ENCODE measurements at places on chromosomes 12 and 14.

DNA sequence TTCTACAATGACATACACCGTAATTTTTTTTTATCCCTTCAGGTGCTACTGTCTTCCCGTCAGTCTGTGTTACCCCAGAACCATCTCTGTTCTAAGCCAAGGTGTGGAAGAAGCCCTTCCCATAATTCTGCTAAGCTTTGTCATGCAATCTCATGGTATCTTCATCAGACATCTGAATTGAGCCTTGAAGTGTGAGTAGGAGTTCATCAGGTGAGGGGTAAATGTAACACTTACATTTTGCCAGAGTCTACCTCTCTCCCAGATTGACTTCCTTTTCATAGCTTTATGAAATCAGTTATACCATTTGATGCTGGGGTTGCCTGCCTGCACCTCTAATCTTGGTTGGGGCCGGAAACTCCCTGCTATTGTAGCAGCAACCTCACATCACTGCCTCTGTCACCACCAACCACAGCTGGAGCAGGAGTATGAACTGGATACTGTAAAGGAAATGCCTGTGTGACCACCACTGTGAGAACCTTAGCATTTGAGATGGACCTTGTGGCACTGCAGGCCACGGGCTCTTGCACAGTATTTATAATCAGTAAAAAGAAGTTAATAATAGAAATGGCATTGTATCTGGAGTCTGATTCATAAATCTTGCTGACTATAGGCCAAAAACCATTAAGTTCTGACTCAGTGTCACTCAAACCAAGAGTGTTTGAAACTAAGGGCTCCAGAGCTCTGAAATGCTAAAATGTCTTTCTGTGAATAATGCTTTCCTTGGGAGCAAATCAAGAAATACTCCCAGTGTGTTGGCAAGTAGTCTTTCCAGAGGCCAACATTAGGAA is 58.7 kb upstream of the STK38L start:
- no peak for DNase-seq

DNA sequence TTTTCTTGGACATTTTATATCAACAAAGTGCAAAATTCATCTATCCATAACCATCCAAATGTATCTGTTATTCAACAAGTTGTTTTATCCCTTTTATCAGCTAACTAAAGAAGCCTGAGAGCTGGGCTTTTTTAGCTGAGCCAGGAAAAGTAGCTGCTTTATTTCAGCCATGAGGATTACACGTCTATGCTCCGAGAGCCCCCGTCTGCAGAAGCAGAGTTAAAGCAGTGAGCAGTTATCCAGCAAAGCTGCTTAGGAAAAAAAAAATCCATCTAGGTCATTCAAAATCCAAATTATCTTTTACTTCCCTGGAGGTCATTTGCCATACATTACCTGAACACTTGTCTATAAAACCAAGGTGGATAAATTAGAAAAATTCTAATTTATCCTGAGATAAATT is 15.7 kb upstream of the HECTD1 start:
- no peak for DNase-seq

GRCh38 chr14:99625476-99625875 is 19.5 kb upstream of the HHIPL1 start:
- no peak for DNase-seq

- DNase-seq = no peak
These were observed 12.2 kb upstream of the PPP1R13B start for GRCh38 chr14:103859416-103860202.

DNA sequence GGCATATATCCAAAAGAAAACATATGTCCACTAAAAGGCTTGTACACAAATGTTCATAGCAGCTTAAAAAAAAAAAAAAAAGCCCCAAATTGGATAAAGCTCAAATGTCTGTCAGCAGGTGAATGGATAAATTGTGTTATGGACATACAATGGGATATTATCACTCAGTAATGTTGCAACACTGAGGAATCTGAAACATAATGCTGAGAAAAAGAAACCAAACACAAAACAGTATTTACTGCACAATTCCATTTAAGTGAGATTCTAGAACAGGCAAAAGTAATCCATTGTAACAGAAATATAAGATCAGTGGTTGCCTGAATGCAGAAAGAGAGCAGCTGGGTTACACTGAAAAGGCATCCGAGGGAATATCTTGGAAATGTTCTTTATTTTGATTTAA is 117.9 kb downstream of the SLC15A5 start:
- no peak for DNase-seq

GRCh38 chr12:110639336-110640141 is 25.6 kb downstream of the TCTN1 start:
- no peak for DNase-seq

DNA sequence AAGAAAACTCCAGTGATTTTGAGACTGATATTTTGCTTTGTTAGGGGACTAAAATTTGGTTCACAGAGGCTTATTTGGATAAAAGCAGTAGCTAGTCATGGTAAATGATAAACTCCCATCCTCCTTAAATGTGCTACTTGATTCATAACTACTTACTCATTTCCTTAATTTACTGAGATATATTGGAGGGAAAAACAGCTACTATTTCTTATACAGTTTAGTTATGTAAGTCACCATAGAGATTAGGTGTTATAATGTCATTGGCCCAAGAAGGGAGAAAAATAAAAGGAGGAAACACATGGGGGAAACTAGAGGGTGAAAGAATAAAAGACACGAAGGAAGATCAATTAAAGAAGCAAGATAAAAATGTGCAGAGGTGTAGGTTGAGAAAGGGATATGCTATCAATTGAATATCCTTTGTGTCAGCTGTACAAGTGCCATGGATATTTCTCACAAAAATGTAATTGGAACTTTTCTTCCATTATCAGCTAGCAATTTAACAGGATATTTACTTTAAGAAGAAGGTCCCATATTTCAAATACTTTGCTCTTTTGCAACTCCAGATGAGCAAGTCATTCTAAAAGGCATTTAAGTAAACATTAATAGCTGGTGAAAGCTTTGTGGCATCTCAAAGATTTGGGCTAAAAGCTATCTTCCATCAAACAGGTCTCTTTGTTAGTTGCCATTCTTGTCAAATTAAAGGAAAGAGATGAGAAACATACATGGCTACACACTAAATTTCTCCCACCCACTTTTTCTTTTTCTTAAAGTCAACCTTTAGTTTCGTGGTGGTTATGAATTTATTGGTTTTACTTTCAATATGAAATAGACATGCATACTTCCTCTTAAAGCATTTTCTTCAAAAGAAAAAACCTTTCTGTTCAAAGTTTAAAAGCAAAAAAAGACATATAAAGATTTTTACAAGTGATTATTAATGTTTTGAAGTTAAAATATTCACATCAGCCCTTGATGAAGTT is 439.5 kb downstream of the CCER1 start:
- no peak for DNase-seq

GRCh38 chr12:47797441-47797840 is 22.3 kb downstream of the HDAC7 start:
- DNase-seq = peak; percentile 50

- DNase-seq = no peak
These were observed 16.3 kb upstream of the CYP46A1 start for GRCh38 chr14:99667821-99668220.

DNA sequence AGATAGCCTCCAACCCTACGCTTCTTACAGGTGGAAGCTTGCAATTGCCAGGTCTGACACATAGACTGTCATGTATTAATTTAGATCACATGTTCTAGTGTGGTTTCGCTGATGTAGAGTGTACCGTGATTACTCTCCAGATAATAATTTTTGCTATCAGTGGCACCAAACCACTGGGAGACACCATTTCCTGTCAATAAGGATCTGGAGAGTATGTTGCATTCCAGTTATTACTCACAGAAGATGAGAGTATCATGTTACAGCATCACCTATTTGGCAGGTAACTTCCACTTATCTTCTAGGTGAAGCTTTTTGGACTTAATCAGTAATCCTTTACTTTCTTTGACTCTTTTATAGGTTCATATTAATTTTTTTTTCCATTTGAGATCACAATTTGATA is 147.2 kb downstream of the HELB start:
- DNase-seq = no peak

GRCh38 chr12:94266796-94267536 is 118.6 kb downstream of the PLXNC1 start:
- no peak for DNase-seq

- DNase-seq = no peak
These were observed 189.7 kb downstream of the TTC7B start for GRCh38 chr14:90626550-90626949.

DNA sequence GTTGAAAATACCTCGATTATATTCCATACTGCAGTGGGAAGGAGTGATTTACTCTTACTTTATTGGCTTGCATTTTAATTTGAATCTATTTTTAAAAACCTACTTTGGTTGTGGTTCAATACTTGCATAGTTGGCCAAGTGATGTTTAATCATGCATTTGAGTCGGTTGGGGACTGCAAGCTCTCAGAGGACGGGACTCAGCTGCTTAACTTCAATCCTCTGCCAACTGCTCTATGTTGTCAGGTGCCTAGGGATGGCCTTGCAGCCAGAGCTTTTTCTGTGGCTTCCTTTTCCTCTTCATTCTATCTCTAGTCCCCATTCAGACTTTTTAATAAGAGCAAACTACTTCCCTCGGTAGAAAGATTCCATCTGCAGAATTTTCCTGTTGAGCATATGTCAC is 53.4 kb upstream of the KRR1 start:
- no peak for DNase-seq

DNA sequence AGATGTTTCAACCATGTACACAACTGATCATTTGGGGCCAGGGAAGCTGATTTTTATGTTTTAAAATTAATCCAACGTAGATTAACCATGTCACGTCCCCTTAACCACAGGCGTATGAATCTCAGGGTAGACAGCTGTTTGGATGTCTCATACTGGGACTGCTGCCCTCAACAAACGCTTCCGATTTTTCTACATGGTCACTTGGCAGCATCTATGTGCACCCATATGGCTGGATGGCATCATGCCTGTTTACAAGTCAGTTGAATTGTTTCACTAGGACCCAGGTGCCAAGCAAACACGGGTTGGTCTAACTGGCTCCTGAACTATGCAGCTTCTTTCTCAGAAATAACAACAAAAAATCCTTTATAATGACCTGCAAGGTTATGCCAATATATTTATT is 393.8 kb downstream of the NPAS3 start:
- no peak for DNase-seq

Data from HuH-7.5 (cell line).